ENCODE measurements at places on chromosomes 7 and 10. TPM values are rescaled to one million over a fixed set of nuclear protein-coding genes. Genes with fewer than 3 reads are reported as not detected.

Gene APBB1IP
- 25.0 TPM for polyA plus RNA-seq

Gene ATRNL1
- polyA plus RNA-seq: not detected

Gene KCND2
- polyA plus RNA-seq: 0.23 TPM

Gene LRRC18
- not detected for polyA plus RNA-seq

GRCh38 chr10:78540355-78541076 lies 506.9 kb downstream of the RPS24 start:
- peaks cover 18% of the 10 kb centered on the region for H3K4me1 ChIP-seq
- no peak overlapping the region for H3K4me3 ChIP-seq
- no peaks in the 10 kb centered on the region for H3K27me3 ChIP-seq
- no peak overlapping the region for H3K27ac ChIP-seq
- no peaks in the 10 kb centered on the region for H3K36me3 ChIP-seq

GRCh38 chr7:134058980-134059379 lies 68.2 kb upstream of the LRGUK start:
- no peaks in the 10 kb centered on the region for H3K4me1 ChIP-seq
- H3K27ac ChIP-seq: no peak overlapping the region
- DNase-seq: peak; percentile 13
- H3K4me3 ChIP-seq: no peak overlapping the region
- no peaks in the 10 kb centered on the region for H3K27me3 ChIP-seq

GRCh38 chr7:2016761-2017480 lies 215.8 kb downstream of the MAD1L1 start:
- H3K4me1 ChIP-seq: peaks cover 23% of the 10 kb centered on the region
- H3K36me3 ChIP-seq: no peaks in the 10 kb centered on the region

GRCh38 chr10:45589868-45590267 lies 82.7 kb downstream of the ZFAND4 start:
- no peak overlapping the region for H3K27ac ChIP-seq
- H3K36me3 ChIP-seq: no peaks in the 10 kb centered on the region
- H3K27me3 ChIP-seq: no peaks in the 10 kb centered on the region
- H3K4me3 ChIP-seq: no peak overlapping the region
- H3K4me1 ChIP-seq: peaks cover 6% of the 10 kb centered on the region

DNA sequence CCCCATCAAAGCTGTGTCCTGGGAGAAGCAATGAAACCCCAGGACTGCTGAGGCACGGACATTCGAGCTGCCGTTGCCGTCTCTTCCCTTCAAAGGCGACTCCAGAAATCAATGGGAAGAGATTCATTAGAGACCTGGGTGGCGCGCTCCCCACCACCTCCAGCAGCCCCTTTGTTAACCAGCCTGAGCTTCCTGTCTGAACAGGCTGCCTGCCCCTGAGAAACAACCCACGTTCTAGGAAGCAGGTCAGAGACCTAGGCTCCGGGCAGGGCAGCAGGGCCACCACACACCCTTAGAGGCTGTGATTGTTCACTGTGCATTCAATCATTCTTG lies 110.9 kb upstream of the PPIF start:
- peaks cover 39% of the 10 kb centered on the region for H3K4me1 ChIP-seq
- peaks cover 4% of the 10 kb centered on the region for H3K36me3 ChIP-seq
- no peak overlapping the region for H3K27ac ChIP-seq
- H3K27me3 ChIP-seq: no peaks in the 10 kb centered on the region
- H3K4me3 ChIP-seq: no peak overlapping the region

DNA sequence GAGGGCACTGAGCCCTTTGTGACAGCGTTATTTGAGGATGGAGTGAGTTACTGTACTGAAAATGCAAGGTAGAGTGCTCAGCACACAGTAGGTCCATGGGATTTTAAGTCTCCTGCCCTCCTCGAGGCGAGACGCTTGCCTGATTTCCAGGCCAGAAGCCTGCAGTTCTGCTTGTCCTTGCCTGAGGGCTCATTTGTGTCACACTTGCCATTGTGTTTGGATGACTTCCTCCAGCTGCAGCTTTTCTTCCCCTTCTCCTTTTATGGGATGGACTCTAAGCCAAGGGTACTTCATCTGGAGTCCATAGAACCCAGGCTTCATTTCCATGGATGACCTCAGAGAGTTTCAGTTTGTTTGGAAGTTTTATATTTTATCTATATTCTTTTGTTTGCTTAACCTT lies 304.2 kb upstream of the BMPER start:
- H3K4me3 ChIP-seq: no peak overlapping the region
- no peaks in the 10 kb centered on the region for H3K36me3 ChIP-seq
- no peak for DNase-seq
- peaks cover 18% of the 10 kb centered on the region for H3K4me1 ChIP-seq

DNA sequence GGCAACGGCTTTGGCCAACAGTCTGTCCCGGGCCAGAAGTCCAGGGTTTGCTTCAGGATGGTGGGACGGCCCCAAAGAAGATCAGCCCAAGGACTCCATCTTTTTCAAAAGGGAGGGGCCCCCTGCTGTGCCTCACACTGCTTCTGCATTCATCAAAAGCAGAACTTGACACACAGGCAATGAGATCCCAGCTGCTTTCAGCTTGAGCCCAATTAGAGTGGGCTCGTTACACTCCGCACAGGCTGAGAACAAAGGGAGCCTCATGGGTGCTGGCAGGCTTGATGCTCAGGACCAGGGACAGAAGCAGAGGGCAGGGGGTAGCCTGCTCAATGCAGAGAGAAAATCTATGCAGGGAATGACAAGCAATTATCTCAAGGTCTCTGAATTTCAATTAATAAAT lies 45.5 kb downstream of the VOPP1 start:
- no peaks in the 10 kb centered on the region for H3K27me3 ChIP-seq
- DNase-seq: no peak
- H3K27ac ChIP-seq: no peak overlapping the region
- H3K36me3 ChIP-seq: no peaks in the 10 kb centered on the region
- peaks cover 5% of the 10 kb centered on the region for H3K4me1 ChIP-seq
- H3K4me3 ChIP-seq: no peak overlapping the region

DNA sequence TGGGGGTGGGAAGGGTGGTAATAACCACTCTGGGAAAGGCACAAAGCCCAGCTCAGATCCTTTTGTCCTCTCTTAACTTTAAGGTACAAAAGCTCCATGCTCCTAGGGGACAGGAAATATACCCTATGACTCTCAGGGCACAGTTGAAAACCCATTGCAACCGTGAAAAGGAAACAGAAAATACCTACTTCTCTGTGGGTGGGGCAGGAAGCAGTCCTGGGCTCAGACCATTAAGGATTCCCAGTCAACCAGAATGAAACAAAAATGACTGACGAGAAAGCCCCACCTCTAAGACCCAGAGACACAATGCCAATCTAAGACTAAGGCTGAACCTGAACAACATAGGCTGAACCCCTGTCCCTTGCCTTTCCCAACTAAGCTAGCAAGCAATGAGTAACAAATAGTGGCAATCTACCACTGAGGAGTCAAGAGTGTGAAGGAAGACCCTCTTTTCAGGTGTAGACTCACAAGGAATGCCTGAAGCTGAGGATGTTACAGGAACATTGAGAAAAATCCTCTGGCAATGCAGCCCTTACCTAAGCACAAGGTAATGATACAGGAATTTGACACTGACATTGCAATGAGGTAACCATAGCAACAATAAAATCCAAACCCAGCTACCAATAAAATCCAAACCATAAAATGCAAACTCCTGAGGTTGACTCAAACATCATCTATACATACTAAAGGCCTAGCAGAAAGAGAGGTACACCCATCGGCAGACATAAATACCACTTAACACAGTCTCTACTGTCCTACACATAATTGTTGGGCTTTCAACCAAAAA lies 380.1 kb downstream of the HPSE2 start:
- no peaks in the 10 kb centered on the region for H3K27me3 ChIP-seq
- DNase-seq: no peak
- H3K27ac ChIP-seq: no peak overlapping the region
- no peaks in the 10 kb centered on the region for H3K4me1 ChIP-seq

DNA sequence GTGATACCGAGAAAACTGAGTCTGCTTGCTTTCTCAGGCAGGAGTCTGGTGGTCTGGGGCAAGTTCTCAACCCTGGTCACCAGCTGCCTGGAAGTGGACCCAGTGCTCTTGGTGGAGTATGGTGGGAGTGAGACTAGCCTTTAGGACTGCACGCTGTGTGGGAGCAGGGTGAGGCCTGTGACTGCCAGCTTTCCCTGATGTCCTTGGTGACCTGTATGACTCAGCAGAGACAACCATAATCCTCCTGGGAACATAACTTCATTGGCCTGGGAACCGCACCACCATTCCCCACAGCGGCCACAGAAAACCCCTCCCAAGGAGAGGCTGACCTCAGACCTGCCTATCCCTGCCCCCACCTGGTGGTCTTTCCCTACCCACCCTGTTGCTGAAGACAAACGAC lies 139.5 kb upstream of the CHRM2 start:
- no peak overlapping the region for H3K4me3 ChIP-seq
- H3K27me3 ChIP-seq: no peaks in the 10 kb centered on the region
- DNase-seq: no peak
- no peak overlapping the region for H3K27ac ChIP-seq
- H3K36me3 ChIP-seq: no peaks in the 10 kb centered on the region

DNA sequence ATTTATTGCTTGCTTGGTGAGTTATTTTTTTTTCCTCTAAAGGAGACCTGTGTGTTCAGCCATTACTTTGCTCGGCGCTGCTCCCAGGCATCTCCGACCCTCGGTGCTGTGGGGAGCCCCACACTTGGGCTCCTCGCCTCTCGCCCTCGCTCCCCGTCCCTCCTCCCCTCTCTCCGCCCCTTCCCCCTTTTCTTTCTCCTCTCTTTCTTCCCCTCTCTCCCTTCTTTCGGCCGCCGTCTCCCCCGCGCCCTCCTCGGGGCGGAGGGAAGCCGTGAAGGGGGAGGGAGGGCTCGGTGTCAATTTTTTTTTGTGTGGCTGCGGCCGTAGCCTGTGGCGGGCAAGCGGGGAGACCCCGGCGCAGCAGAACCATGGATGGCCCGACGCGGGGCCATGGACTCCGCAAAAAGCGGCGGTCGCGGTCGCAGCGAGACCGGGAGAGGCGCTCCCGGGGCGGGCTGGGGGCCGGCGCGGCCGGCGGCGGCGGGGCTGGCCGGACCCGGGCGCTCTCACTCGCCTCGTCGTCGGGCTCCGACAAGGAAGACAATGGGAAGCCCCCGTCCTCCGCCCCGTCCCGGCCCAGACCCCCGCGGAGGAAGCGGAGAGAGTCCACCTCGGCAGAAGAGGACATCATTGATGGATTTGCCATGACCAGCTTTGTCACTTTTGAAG lies 1.1 kb downstream of the AUTS2 start:
- H3K27me3 ChIP-seq: peaks cover 28% of the 10 kb centered on the region
- no peaks in the 10 kb centered on the region for H3K36me3 ChIP-seq
- no peaks in the 10 kb centered on the region for H3K4me1 ChIP-seq
- peak overlapping the region; percentile 96 for H3K4me3 ChIP-seq
- DNase-seq: peak; percentile 41
- H3K27ac ChIP-seq: no peak overlapping the region

- H3K4me3 ChIP-seq: no peak overlapping the region
- no peak overlapping the region for H3K27ac ChIP-seq
- no peaks in the 10 kb centered on the region for H3K36me3 ChIP-seq
- no peaks in the 10 kb centered on the region for H3K4me1 ChIP-seq
- peaks cover 7% of the 10 kb centered on the region for H3K27me3 ChIP-seq
Observed at GRCh38 chr10:70771311-70772194, 13.6 kb downstream of the TBATA start.

- H3K27ac ChIP-seq: no peak overlapping the region
- H3K4me3 ChIP-seq: no peak overlapping the region
- peak; percentile 34 for DNase-seq
- H3K27me3 ChIP-seq: peaks cover 5% of the 10 kb centered on the region
Observed at GRCh38 chr10:17409170-17409733, 45.1 kb downstream of the ST8SIA6 start.

DNA sequence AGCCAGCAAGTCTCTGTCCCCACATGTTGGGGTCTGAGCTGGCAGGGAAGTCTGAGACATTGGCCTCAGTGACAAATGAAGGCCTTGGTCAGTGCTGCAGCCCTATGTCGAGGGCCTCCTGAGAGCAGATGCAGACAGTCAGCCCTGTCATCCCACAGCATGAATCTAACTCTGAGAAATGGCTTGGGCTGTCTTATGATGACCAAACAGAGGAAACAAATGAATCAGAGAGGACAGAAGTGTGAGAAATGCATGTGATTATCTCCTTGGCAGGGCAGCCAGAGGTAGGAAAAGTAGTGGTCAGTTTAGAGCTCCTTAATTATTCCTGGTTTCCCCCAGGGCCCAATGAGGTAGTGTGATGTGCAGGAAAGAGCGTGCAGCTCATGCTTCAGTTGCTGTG lies 287.6 kb downstream of the SORCS3 start:
- no peaks in the 10 kb centered on the region for H3K36me3 ChIP-seq
- no peaks in the 10 kb centered on the region for H3K4me1 ChIP-seq
- no peak overlapping the region for H3K27ac ChIP-seq
- H3K4me3 ChIP-seq: no peak overlapping the region
- peak; percentile 32 for DNase-seq
- no peaks in the 10 kb centered on the region for H3K27me3 ChIP-seq

- H3K4me1 ChIP-seq: no peaks in the 10 kb centered on the region
- no peak overlapping the region for H3K4me3 ChIP-seq
- no peak for DNase-seq
Observed at GRCh38 chr10:127536972-127537760, 11.9 kb upstream of the NPS start.

GRCh38 chr10:83952314-83952713 lies 187.0 kb upstream of the GHITM start:
- no peak overlapping the region for H3K4me3 ChIP-seq
- no peaks in the 10 kb centered on the region for H3K4me1 ChIP-seq
- DNase-seq: no peak
- H3K27me3 ChIP-seq: no peaks in the 10 kb centered on the region
- H3K36me3 ChIP-seq: no peaks in the 10 kb centered on the region

DNA sequence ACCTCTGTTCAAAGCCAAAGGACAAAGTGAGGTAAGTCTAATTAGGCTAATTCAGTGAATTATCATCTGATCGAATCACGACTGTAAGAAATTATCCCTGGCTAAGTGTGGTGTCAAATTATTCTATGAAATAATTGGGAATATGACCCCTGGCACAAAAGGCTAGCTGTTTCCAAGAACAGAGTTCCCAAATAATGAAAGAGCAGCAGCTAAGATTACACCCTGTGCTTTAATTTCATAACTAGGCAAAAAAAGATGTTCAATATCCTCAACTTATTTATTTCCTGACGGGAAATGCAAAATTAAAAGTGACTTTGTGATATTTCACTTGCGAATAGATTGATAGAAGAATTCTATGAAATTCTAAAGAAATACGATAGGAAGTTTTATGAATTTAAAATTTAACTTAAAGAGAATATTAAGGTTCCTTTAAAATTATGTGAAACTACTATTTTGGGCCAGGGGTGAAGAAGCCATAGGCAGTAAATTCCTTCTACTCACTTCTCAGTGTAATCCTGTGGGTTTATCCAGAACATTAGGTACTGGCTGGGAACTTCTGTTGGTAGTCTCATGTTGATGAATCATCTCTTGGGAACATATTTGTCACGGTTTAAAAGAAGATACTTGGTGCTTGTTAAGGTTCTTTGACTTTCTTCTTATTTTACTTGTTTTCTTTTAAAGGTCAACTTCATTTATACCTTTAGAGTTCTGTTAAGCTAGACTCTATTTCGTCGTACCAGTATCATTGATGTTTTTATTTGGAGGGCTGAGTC lies 148.5 kb downstream of the POLR1F start:
- H3K36me3 ChIP-seq: no peaks in the 10 kb centered on the region
- peaks cover 30% of the 10 kb centered on the region for H3K4me1 ChIP-seq
- no peak overlapping the region for H3K4me3 ChIP-seq

Data from GM23248 (cell line).